ENCODE measurements at places on chromosomes 1 and 21.

- DNase-seq = no peak
Measured at GRCh38 chr1:56380531-56380930, 198.8 kb downstream of the PLPP3 start.

GRCh38 chr1:150566589-150567340, 12.6 kb downstream of the MCL1 start:
- DNase-seq = no peak

DNA sequence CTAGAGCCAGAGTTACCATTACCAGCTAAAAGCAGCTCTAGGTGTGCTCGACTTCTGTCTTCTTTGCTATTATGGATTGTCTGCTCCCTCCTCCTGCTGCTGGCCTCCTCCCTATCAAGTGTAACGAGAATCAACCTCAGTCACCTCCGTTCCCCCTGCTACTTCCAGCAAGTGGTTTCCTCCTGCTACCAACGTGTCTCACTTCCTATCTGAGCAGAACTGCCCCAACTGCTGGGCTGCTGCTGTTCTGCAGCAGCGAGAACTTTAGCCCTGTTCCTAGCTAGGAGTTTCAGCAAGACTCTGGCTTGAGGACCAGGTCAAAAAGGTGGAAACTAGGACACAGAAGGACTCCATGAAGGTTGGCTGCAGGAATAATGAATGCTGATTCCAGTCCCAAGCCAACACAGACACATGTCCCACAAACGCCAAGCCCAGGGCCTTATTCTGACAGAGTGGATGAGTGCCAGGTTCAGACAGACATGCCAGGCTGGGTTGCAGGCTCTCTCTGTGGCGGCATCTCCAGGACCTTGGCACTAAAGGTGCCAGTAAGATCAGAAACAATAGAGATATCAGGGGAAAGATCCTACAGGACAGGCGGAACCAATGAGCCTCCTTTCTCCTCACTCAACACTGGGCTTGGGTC, 46.9 kb downstream of the CD34 start:
- DNase-seq = peak; percentile 34

GRCh38 chr1:232974971-232975370, 24.6 kb downstream of the NTPCR start:
- no peak for DNase-seq

GRCh38 chr1:19388980-19389379, 76.9 kb downstream of the SLC66A1 start:
- DNase-seq = no peak

- no peak for DNase-seq
Measured at GRCh38 chr1:214685906-214686305, 82.9 kb downstream of the CENPF start.

DNA sequence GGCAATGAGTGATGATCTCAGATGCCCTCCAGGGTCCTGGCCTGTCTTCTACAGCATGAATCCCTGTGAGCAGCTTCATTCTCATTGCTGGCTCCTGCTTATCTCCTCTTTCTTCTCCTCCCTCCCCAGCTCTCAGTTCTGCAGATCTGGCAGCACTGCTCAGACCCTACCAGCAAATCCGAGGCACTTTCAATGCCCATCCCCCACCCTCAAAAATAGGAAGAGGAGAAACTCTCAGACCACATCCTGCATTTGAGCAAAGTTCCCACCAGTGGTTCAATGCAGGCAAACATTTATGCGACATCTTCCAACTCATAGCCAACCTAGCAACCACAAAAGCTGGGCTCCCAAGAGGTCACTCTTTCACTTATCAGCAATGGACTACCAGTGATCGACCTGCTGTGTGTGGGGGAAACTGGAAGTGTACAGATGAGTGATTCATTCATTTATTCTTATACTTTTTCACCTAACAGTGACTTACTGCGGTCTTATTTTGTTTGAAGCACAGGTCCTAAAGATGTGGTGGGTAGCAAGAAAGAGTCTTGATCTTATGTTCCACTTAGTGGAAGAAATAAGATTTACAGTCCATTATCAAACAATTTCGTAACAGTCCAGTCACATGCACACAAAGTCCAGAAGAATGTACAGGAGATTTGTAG, 5.8 kb upstream of the CHI3L2 start:
- DNase-seq = no peak

- no peak for DNase-seq
Measured at GRCh38 chr1:24341260-24341659, 22.1 kb downstream of the GRHL3 start.

GRCh38 chr1:51058858-51059257, 43.2 kb upstream of the C1orf185 start:
- no peak for DNase-seq

DNA sequence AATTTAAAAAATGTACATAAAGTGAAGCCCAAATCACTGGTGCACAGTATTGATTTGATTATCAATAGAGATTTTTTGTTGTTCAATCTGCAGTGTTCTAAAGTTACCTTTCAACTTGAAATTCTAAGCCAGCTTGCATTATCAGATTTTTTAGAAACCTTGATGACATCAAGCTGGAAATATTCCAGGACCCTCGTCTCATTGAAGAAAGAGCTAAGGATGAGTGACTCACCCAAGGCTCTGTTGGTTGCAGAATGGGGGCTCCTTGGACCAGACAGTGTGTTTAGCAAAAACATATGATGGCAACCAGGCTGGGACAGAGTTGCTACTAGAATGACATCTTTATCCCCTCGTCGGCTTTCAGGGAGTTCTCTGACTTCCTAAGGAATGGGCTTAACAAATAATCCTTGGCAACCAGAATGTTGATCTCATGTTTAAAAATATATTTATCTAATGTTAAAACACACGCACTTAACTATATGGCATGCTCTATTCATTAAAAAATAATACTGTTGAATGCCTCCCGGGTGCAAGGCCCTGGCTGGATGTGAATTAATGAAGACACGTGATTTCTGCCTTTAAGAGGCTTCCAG, 79.7 kb downstream of the RUNX3 start:
- DNase-seq = no peak

DNA sequence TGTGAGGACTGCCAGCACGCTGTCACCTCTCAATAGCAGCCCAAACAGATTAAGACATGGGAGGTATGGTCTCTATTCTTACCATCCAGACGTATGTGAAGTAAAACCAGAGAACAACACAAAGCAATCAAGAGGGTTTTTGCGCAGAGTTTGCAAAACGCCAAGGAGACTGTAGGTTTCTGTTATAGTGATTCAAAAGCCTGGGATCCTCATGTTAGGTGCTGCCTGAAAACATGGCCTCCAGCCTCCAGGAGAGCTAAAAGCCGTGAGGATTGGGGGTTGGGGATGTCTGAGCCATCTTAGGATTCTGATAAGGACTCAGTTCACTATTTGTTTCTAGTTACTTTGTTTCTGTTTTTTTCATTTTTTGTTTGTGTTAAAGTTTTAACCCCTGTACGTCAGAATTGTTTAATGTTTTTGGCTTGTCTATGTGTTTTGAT, 4.2 kb upstream of the CCT8 start:
- DNase-seq = no peak

- no peak for DNase-seq
Measured at GRCh38 chr1:93595266-93595665, 86.4 kb downstream of the BCAR3 start.

DNA sequence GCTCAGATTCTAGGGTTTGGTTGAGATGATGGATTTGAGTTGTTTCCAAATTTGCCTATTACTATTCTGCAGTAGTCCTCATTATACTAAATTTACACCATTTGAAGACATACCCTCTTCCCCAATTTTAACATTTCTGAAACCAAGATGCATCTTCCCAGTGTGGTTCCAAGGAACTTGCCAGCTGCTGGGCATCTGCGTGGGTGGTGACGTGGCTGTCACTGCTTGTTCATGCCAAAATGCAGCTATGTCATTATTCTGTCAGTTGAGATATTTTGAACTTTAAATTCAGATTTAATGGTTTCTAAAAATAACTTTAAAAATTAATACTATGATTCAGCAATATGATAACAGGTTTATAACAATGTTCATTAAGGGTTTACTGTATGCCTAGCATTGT, 1.2 kb downstream of the ZFP69 start:
- no peak for DNase-seq

DNA sequence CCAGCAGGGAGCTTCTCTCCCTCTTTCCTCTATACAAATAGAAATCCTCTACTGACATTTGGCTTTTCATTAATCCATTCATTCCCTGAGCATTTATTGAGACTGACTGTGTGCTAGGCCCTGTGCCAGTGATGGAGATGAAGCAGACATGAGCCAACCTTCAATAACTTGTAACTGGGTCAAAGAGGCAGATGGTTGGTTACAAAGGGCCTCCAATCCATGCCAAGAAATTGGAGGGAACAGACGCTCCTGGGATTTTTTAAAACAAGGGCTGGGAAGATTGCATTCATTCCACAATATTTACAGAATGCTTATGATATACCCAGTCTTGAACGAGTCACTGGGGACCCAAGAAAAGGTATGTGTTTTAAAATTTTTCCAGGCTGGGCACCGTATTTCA, 6.2 kb downstream of the HPCAL4 start:
- DNase-seq = no peak

Measured in T-helper 1 cell (primary cell).